ENCODE measurements at places on chromosomes 3 and 15.
A peak's percentile ranks its signal among the peaks of the same experiment; 100 is the strongest.

- DNase-seq = no peak
Observed at GRCh38 chr3:11381563-11381962, 109.4 kb downstream of the ATG7 start.

DNA sequence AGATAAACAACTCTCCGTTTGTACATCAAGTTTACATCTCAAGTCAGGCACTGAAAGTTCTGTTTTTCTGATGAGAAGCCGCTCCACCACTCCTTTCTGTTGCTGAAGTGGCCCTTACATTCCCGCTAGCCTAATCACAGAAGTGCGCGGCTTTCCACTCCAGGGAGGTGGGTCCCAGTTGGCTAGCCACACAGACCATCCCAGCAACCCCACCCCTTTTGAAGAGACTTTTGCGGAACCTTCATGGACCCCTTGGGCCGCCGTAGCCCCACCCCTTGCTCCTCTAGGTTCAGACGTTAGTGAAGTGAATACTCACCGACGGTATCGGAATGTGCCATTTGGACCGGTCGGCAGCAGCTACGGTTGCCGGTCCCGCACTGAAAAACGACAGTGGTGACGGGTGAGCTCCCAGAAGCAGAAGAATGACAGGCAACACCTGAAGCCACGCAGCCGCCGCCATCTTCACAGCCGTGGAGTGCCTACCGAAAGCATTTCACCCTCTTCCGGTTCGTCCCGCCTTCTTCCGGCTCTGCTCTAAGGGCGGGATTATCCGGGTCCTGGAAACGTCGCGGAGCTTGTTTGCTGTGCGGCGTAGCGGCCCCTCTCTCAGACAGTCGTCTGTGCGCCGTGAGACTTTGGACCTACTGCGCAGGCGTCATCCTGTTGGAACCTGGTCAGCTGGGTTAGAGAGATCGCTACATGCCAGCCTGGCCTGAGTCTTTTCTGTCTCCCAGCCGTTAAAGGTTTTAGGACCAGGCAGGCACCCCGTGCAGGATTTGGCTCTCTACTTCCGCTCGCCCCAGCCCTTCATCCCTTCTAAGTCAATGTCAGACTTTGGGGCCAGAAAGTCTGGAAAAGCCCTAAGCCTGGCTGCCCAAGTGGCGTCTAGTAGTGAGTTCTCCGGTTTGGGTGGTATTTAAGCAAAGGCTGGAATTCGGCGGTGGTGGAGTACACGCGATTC, at the start of the genes GANC and TMEM87A:
TSS of gene GANC (plus strand) at position 263 of the 961 bp plus-strand sequence. CDS start 1,281 bp downstream, outside the sequence.
TSS of gene TMEM87A (minus strand) at position 495 of the 961 bp plus-strand sequence. CDS start at position 460, 35 bp downstream.
- peak; percentile 99 for DNase-seq

- DNase-seq = no peak
Observed at GRCh38 chr3:57689367-57690053, 3.4 kb downstream of the DENND6A start.

- DNase-seq = no peak
Observed at GRCh38 chr15:71708051-71708429, 102.3 kb upstream of the NR2E3 start.

GRCh38 chr3:153399636-153400035, 237.6 kb downstream of the RAP2B start:
- DNase-seq = peak; percentile 14

- DNase-seq = no peak
Observed at GRCh38 chr3:118833075-118833474, 201.6 kb downstream of the IGSF11 start.

DNA sequence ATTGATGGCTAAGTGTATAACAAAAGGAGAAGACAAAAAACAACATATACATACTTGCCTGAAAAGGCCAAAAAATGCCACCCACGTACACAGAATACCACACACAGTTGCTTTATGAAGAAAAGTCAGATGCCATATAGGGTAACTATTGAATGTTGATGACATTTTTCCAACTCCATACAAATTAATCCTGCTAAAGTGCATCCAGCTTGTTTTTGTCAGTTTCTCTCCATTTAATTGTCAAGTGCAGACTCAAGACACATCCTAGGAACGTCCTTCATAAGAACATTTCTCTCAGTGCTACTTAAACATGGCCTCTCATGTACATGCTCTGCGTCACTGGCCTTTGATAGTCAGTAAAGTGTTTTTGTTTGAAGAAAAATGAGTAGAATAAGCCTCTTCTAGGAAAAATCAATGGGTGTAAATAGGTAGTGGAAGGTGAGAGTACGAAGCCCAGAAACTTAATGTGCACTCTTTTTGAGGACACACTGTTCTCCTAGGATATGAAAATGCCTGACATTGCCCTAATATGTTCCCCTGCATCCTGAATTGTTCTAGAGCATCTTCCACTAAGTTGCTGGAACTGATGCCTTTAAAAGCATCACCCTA, 267.4 kb upstream of the ATP11B start:
- DNase-seq = no peak

GRCh38 chr3:46549408-46549904, 16.6 kb downstream of the LRRC2 start:
- DNase-seq = no peak

DNA sequence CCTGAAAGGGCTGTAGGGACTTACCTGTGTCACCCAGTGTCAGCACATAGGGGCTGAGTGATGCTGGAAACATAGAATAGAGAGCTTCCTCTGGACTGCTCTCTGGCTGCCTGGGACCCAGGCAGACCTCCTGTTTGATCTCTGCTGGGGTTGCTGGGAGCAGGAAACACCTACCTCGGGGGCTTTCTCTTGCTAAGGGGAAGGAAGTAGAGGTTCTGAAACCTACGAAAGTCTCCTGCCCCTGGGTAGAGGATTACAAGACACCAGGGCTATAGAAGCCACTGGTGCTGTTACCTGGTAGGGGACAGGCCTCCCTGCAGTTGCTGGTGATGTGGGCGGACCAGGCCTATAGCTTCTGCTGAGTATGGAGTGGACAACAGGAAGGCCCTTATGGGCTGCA, 81.7 kb downstream of the DHX30 start:
- no peak for DNase-seq

GRCh38 chr3:186931532-186932280, 1.4 kb downstream of the ST6GAL1 start:
- peak; percentile 50 for DNase-seq

DNA sequence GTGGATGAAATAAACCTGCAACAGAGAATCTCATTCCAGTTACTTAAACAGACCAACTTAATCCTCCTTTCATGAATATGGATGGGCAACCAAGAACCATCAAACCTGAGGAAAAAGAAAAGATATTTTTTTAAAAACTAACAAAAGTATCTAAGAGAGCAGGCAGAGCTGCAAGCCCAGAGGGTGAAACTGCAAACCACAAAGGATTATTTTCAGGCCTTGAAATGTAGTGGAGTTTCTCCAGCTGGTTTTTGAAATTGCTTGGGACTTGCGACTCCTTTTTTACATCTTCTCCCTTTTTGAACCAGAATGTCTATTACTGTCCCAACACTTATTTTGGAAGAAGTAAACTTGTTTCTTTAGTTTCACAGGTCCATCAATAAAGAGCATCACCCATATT, 87.4 kb downstream of the STAG1 start:
- DNase-seq = peak; percentile 49

GRCh38 chr3:77479021-77479420, 439.1 kb downstream of the ROBO2 start:
- no peak for DNase-seq

DNA sequence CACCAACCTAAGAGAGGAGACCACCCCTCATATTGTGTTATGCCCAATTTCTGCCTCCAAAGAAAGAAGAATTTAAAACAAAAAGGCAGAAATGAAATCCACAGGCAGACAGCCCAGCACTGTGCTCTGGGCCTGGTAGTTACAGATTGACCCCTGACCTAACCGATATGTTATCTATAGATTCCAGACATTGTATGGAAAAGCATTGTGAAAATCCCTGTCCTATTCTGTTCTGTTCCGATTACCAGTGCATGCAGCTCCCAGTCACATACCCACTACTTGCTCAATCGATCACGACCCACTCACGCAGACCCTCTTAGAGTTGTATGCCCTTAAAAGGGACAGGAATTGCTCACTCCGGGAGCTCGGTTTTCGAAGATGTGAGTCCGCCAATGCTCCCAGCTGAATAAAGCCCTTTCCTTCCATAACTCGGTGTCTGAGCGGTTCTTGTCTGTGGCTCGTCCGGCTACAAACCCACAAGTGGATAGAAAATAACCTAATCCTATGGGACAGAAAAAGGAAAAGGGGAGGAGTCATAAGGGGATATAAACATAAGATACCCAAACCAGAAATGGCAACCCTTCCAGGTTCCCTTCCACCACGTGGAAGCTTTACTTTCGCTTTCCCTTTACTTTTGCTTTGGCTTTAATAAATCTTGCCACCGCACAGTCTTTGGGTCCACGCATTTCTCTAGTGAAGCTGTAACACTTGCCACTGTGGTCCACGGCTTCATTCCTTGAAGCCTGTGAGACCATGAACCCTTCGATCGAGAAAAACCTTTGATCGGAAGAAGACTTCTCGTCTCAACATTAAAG, 1.7 kb upstream of the CFAP91 start:
- no peak for DNase-seq

GRCh38 chr15:70299931-70300869, 202.5 kb upstream of the TLE3 start:
- no peak for DNase-seq

DNA sequence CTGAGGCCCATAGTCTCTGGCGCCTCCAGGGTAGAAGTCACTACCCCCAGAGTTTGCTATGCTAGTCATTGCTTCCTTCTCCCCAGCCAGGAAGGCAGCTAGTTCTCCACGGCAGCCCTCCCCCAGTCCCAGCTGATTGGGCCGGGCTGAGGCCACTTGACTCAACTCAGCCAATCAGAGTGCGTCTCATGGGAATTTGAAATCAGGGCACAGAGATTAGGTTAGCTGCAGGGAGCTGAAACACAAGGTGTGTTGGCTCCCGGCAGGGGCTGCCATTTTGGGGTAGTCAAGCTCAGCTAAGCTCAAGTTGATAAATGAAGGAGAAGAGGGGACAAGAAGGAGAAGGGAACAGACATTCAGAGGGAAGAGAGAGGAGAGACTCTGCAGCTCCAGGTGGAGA, 32.8 kb downstream of the LINGO1 start:
- no peak for DNase-seq

DNA sequence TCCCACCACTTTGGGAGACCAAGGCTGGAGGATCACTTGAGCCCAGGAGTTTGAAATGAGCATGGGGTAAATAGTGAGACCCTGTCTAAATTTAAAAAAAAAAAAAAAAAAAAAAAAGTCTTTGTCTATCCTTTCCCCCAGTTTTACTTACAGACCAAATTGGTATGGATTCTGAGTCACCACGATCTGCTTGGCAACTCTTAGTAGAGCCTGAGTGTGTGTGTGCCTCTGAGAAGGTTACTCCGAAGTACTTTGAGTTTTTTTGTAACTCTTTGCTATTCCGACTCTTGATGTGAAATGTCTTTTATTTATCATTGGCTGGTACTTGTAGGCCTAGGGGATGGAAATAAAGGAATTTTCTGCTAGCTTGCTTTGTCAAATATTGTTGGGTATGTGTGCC, 63.3 kb downstream of the RBM6 start:
- no peak for DNase-seq

DNA sequence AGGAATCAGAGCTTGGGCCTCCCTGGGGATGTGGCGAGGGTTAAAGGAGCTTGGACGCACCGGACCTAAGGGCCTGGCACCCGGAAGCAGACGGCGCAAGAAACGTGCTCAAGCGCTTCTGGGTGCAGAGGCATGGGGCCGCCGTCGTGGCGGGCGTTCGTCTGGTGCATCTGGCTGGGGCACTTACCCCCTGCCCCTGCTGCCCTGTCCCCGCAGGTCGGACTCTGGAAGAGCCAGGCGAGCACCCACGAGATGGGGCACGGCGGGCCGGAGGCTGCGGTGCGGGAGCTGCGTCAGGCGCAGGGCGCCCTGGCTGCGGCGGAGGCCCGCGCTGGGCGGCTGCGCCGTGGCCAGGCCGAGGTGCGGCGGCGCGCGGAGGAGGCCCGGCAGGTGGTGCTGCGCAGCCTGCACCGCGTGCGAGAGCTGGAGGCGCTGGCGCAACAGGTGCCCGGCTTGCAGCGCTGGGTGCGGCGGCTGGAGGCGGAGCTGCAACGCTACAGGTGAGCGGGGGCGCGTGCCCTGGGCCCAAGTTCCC, 2.5 kb downstream of the EFCC1 start:
- no peak for DNase-seq

- DNase-seq = no peak
Observed at GRCh38 chr3:13512451-13512850, 32.3 kb downstream of the HDAC11 start.

DNA sequence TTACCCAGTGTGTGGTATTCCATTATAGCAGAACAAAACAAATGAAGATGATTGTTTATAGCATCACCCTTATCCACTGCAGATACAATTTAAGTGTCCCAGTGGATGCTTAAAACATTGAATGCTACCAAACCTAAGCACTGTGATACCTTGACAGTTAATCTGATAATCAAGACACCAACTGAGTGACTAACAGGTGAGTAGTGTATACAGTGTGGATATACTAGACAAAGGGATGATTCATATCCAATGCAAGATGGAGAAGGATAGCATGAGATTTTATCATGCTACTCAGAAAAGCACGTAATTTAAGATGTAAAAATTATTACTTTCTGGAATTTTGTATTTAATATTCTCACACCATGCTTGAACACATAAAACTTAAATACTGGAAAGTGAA, 1449.0 kb downstream of the OTOL1 start:
- no peak for DNase-seq

DNA sequence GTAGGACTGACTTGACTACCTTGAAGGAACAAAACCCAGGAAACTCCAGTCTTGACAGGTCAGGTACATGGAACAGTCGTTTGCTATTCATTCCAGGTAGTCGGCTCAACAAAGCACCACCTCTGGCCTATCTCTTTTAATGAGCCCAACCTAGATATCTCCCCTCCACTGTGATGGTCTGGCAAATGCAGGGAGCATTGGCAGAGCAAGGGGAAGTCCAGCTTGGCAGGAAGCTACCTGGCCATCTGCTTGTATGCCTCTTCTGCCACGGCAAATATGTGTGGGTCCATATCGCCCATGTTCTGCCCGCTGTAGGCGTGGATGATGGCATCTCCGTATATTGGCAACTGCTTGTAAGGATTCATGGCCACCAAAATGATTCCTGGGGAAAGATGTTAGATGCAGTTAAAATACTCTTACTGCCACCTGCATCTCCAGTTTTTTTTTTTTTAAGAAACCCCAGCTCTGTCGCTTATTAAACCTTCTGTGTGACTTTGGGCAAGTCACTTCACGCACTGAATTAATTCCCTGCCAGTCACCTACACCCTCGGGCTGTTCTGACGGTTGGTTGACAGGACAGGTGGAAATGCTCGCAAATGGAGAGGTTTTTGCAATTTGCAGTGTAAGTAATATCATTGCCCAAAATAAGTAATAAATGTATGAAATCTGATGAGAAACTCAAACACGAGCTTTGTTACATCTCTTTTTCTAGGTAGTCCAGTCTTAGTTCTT, 16.8 kb downstream of the MYO5C start:
- DNase-seq = no peak

GRCh38 chr15:46961795-46962194, 755.5 kb upstream of the SEMA6D start:
- DNase-seq = no peak

GRCh38 chr15:95687686-95688085, 642.8 kb upstream of the NR2F2 start:
- no peak for DNase-seq

- peak; percentile 99 for DNase-seq
Observed at GRCh38 chr3:128487813-128488635, 5.0 kb downstream of the GATA2 start.

- DNase-seq = no peak
Observed at GRCh38 chr3:67388738-67389137, 265.7 kb downstream of the SUCLG2 start.

- no peak for DNase-seq
Observed at GRCh38 chr3:155805204-155805801, 775 bp downstream of the C3orf33 start.

GRCh38 chr15:90271459-90272166, 6.1 kb downstream of the NGRN start:
- no peak for DNase-seq
